ENCODE measurements at places on chromosomes 5 and 9.
A peak's percentile ranks its signal among the peaks of the same experiment; 100 is the strongest.

GRCh38 chr5:173327948-173328843 is at the start of gene STC2:
Gene STC2, minus strand, starts transcription at chr5:173328414. Its CDS starts 221 bp downstream, at chr5:173328193.
- peaks cover 8% of the 10 kb centered on the region for H3K27me3 ChIP-seq
- DNase-seq = peak; percentile 97
- peak within 1 kb of the TSS; percentile 96 for H3K4me3 ChIP-seq
- H3K27ac ChIP-seq = peak within 1 kb of the TSS; percentile 98
- H3K4me1 ChIP-seq = peaks cover 56% of the 10 kb centered on the region

DNA sequence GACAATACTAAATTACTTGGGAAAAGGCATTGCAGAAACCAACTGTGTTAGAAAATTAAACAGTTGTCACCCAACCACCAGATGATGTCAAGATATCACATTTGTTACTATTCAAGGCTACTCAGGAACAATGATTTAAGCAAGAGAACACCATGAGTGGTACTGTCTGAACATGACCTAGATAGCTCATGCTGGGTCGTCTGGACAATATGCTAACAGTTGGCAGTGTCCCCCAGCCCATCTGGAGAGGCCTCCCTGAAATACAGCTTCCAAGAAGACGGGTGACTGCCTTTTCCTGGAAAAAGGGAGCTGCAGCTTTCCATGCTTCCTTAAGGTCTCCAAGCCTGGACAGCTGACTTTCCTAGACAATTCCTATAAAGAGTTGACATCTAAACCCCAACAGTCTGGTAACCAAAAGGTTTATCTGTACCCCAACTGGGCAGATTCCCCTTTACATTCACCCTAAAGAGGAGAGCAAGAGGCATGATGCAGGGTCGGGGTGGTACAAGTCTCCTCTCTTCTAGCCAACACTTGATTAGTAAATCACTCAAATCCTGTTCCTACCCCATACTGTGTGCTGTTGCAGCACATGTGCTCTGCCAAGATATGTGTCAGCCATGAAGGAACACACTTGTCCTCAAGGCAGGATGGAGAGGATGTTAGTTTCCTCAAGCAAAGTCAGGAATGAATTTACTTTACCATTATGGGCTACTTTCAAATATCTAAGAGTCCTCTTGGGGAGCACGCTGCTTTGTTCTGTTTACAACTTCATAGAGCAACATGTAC is 433.0 kb downstream of the PDE4D start:
- peaks cover 19% of the 10 kb centered on the region for H3K4me1 ChIP-seq
- no peak overlapping the region for H3K27ac ChIP-seq

DNA sequence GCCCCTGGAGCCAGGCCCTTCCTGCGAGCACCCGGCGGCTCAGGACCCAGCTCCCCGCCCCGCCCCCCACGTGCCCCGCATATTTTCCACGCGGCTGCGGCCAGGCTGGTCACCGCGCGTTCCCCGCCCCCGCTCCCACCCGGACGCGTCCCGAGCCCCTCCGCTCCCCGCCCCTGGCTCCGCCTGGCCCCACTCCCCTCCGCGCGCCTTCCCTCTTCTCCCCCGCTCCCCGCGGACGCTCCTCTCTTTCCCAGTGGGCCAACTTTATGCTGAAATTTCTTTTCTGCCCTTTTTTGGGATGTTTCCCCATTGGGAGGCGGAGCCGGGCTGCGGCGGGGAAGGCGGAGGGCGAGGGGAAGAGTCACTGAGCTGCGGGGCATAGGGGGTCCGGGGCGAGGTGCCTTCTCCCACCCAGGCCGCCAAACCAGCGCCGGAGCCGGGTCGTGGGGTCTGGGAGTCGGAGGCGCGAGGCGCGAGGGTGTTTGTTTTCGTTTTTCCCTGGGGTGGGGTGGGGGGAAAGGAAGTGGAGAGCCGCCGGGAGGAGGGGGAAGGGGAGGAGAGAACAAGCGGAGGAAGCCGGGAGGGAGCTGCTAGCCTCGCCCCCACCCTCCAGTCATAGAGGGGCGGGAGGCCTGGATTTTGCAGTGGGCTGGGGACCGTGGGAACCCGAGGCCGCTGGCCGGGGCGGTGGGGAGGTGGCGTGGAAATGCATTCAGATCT is 1.0 kb upstream of the TPM2 start:
- H3K4me1 ChIP-seq = peaks cover 23% of the 10 kb centered on the region
- peaks cover 8% of the 10 kb centered on the region for H3K36me3 ChIP-seq
- H3K27me3 ChIP-seq = no peaks in the 10 kb centered on the region
- H3K4me3 ChIP-seq = peak overlapping the region; percentile 91
- DNase-seq = peak; percentile 64

DNA sequence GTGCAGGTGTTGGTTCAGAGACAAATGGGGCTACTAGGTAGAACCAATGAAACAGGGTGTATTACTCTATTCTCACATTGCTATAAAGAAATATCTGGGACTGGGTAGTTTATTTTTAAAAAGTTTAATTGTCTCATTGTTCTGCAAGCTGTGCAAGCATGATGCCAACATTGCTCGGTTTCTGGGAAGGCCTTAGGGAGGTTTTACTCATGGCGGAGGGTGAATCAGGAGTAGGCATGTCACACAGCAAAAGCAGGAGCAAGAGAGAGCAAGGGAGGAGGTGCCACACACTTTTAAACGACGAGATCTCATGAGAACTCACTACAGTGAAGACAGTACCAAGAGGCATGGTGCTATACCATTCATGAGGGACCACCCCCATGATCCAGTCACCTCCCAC is 134.6 kb downstream of the PIK3R1 start:
- H3K27me3 ChIP-seq = no peaks in the 10 kb centered on the region
- H3K4me3 ChIP-seq = no peak overlapping the region
- no peak for DNase-seq
- no peak overlapping the region for H3K27ac ChIP-seq

Measured in WTC11 (cell line).